ENCODE measurements at places on chromosomes 5 and 9. TPM values are rescaled to one million over a fixed set of nuclear protein-coding genes. Genes with fewer than 3 reads are reported as not detected.

Gene PCDHA4
- total RNA-seq, result 0.23 TPM

Gene KIAA1958
- 0.68 TPM for total RNA-seq

Gene PCDHGB3
- 3.5 TPM for total RNA-seq

Gene CD72
- total RNA-seq, result 0.30 TPM

Gene MYMK
- not detected for total RNA-seq

Gene ANKRD55
- total RNA-seq, result not detected

Gene IRX2
- total RNA-seq, result 1.9 TPM

Gene NXNL2
- 0.45 TPM for total RNA-seq

Gene RETREG1
- total RNA-seq, result 0.45 TPM

Gene TSC1
- 38.7 TPM for total RNA-seq

Gene PCAT7
- 0.23 TPM for total RNA-seq

Gene DBH
- not detected for total RNA-seq

All from smooth muscle cell of the coronary artery (primary cell).